GM10248 (cell line): ENCODE measurements at places on chromosomes 1 and 21.

DNA sequence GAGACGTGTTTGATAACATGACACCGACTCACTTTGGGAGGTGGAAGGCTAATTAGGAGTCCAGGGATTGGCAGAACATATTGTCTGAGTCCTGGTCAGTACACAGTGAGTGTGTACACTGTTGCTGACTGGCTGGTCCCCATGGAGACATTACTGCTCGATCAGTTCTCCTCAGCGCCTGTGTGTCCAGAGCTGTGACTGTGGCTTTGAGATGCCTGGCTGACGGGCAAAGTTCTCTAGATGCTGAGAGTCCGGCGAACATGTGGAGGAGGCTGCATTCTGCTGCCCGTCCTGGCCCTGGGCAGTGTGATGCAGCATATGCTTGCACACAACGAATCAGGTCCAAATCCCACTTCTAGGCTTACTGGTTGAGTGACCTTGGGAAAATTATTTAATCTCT is 280.1 kb upstream of the ST6GALNAC5 start:
- no peak for DNase-seq

DNA sequence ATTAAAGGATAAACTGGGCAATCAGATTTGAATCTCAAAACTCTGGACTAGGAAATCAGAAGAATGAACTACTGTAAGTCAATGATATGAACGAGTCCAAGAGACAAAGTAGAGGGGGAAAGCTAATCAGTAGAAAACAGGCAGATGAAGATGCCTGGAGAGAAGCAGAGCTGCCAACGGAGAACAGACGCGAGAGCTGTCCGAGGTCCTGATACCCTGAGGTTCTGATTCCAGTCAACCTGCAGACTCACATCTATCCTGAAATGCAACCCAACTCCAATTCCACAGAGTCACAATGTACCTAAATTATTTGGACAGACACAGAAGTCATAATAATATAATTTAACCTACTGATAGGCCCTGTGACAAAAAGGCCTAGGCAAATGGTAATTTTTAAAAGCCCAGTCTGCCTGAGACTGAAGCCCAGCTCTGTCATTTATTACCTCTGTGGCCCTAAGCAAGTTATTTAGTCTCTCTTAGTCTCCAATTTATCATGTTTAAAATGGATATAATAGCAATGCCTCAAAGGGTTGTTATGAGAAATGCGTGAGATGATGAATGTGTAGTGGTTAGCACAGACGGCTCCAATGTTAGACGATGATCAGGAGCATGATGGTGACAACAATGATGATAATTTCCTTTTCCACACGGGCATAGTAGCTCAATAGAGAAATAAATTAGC is 33.4 kb downstream of the RGS7 start:
- peak; percentile 10 for DNase-seq

GRCh38 chr1:24403806-24404205 is 9.8 kb downstream of the STPG1 start:
- no peak for DNase-seq

- DNase-seq: no peak
Measured at GRCh38 chr1:174008269-174008668, 13.9 kb downstream of the RC3H1 start.

GRCh38 chr1:17856496-17857108 is 101.5 kb downstream of the ACTL8 start:
- DNase-seq: no peak

- no peak for DNase-seq
Measured at GRCh38 chr1:224223819-224224714, 41.0 kb downstream of the DEGS1 start.

- peak; percentile 34 for DNase-seq
Measured at GRCh38 chr1:25642574-25643108, 26.1 kb downstream of the MAN1C1 start.

- no peak for DNase-seq
Measured at GRCh38 chr1:184532199-184532598, 145.4 kb downstream of the C1orf21 start.

DNA sequence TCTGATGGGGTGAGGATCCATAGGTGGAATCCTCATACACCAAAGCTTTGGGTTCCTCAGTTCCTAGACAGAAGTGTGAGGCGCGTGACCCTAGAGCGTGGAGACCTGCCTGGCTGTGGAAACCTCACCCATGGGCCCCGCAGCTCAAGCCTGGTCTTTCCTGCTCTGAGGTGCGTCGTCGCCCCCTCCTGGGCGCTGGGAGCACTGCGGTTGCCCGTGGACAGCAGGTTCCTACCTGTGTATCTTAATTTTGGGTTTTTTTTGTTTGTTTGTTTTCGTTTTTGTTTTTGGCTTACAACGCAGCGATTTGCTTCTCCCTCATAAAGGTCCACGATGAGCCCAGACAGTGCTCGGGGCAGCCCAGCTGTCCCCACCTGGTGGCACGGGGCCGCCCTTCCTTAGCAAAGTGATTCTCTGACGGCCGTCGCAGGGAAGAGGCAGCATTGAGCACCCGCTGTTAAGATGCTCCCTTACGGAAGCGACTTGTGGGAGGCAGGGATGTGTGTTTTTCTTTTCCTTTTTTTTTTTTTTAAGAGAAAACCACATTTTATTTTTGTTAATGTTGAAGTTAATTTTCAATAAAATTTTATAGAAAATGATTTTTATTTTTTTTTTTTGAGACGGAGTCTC is 36.5 kb upstream of the TRAPPC10 start:
- peak; percentile 89 for DNase-seq

- DNase-seq: no peak
Measured at GRCh38 chr1:225409051-225409450, 18.8 kb downstream of the LBR start.

DNA sequence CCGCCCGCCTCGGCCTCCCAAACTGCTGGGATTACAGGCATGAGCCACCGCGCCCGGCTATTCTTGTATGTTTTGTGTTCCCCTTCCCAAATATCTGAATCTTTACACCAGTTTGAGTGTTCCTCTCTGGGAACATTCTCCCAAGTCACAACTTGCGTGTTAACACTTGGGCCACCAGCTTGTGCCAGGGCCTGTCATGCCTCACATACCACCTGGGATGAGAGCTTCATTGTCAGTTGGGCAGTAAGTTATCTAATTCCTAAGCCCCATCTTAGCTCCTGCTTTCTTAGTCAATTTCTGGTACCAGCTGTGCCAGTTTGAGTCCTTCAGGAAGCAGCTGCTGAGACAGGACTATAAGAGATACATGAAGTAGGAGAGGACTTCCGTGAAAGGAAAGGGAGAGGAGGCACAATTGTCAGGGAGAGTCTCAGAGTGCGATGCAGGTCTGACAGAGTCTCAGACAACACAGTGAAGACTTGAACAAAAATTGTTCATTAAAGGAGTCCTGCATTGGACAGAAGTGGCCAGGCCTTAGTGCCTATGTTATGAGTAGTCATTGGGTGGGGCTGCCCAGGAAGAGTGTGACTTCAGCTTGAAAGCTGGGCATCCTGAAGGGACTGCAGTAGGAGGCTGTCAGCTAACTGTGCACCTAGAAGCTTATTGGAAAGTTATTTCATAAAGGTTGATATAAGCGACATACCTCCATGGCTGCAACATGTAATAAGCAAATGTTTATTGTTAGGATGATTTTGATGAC is 17.3 kb downstream of the ZFYVE9 start:
- DNase-seq: no peak

DNA sequence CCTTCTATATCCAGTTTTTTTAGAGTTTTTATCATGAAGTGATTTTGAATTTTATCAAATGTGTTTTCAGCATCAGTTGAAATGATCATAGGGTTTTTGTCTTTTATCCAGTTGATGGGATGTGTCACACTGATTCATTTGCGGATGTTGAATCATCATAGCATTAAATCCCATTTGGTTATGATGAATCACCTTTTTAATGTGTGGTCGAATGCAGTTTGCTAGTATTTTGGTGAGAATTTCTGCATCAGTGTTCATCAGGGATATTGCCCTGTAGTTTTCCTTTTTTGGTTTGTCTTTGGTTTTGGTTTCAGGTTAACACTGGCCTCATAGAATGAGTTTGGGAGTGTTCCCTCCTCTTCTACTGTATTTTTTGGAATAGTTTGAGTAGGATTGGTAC is 80.3 kb downstream of the DIRAS3 start:
- DNase-seq: no peak

GRCh38 chr1:239711768-239712167 is 325.4 kb downstream of the CHRM3 start:
- DNase-seq: no peak

DNA sequence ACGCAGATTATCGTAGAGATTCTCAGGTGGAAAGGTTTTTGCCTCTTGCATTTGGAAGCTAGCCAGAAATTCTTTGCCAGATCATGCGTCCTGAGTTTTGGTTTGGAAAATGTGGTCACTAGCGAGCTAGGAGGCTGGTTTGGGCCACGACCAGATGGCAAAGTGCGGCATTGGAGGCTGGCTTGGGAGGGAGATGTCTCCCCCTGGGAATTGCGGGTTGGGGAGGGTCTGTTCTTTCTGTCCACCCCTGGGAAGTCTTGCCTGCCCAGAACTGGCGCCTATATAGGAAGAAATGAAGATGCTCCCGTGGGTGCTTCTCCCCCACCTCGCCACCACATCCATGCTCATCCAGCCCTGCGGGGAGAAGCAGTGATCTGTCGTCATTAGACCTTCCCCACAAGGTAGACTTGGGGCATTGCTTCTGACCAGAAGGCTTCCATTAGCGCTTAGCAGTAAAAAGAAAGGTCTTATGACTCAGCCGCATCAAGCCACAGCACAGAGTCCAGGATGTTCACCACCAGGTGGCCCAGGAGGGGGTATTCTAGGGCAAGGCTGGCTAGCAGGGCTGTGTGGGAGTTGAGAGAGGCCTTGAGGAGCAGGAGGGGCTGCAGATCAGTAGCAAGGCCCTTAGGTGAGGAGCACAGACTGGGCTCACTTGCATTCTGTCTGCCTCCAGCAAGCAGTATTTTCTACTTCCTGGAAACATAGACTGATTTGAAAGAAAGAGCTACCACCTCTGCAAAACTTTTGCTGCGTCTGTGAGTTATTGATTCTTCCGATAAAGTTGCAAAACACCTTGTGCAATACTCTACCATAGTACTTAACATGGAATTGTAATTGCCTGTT is 1.5 kb upstream of the PTP4A2 start:
- DNase-seq: peak; percentile 75

- DNase-seq: no peak
Measured at GRCh38 chr1:61011561-61012263, 70.6 kb upstream of the NFIA start.

- no peak for DNase-seq
Measured at GRCh38 chr1:78143673-78144072, 97.9 kb downstream of the GIPC2 start.

- DNase-seq: peak; percentile 51
Measured at GRCh38 chr1:241551759-241552638, 19.8 kb downstream of the KMO start.

- no peak for DNase-seq
Measured at GRCh38 chr21:33817663-33818451, 97.7 kb downstream of the ATP5PO start.

- DNase-seq: no peak
Measured at GRCh38 chr1:15350151-15350550, 59.5 kb upstream of the EFHD2 start.

- DNase-seq: no peak
Measured at GRCh38 chr1:209483691-209484090, 99.8 kb upstream of the CAMK1G start.

GRCh38 chr1:170415710-170416372 is 116.1 kb upstream of the GORAB start:
- no peak for DNase-seq

DNA sequence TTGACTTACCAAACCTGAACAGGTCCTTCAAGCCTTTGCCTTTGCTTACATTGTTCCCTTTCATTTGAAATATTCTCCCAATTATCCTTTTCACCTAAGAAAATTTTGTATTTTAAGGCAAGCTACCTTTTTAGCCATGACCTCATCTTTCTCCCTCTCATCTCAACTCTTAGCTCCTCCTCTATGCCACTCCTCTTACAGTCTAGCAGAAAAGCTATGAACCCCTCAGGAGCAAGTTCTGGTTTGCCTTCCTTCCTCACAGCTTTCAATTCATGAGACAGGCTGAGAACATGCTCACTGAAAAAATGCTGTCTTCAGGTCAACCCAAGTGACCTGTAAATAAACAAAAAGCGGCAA is 8.3 kb upstream of the MUTYH start:
- no peak for DNase-seq

GRCh38 chr1:101142244-101142643 is 94.6 kb upstream of the S1PR1 start:
- DNase-seq: no peak

DNA sequence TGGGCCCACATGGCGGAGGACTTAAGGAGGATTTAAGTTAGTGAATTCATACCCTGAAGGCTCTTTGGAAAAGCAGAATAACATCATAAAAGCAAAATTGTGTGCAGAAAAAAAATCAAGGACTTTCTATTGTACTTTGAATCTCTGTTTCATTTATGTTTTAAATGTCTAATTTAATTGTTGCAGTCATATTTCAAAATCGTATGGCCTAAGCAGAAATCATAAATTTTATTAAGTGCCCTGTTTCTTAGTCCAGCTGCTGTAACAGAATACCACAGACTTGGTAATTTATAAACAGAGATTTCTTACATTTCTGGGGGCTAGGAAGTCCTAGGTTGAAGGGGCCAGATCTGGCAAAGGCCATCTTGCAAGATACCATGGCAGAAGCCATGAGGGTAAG is 555.6 kb downstream of the LTN1 start:
- no peak for DNase-seq

- DNase-seq: no peak
Measured at GRCh38 chr1:112517646-112518045, 8.9 kb downstream of the WNT2B start.

GRCh38 chr1:57232500-57232899 is 191.4 kb downstream of the DAB1 start:
- no peak for DNase-seq

GRCh38 chr1:67061266-67061665 is 7.3 kb upstream of the SLC35D1 start:
- DNase-seq: no peak

DNA sequence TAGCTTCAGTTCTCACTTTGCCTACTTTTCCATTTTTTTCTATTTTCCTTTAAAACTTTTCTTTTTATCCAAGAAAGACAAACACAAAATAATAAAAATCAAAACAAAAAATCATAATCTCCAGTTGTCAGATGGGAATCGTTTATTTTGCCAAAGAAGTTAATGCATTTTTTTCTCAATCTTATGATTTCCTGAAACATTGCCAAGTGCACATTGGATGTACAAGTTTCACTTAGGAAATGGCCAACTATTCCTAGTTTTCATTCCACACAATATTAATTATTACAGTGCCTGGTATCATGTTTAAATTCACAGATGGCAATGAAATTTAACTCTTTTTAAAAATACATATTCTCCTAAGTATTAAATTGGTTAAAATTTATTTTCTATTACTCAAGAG is 1050.5 kb downstream of the TTLL7 start:
- no peak for DNase-seq

- DNase-seq: no peak
Measured at GRCh38 chr1:82689217-82689616, 888.5 kb downstream of the ADGRL2 start.

DNA sequence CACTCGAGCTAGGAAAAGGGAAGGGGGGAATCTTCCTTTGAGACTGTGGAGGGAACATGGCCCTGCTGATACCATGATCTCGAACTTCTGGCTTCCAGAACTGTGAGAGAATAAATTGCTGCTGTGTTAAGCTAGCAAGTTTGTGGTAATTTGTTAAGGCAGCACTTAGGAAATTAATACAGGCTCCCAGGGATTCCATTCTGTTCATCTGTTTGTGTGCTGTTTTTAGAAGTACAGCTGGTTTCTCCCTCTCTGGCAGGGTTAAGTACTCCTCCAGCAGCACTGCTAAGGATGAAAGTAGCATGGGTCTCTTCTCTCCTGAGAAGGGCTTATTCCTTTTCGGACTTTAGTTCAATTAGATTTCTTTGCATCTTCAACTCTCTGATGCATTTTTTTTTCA is 268.3 kb downstream of the HHIPL2 start:
- no peak for DNase-seq

- no peak for DNase-seq
Measured at GRCh38 chr21:34524646-34525601, 12.9 kb upstream of the KCNE1 start.
